ENCODE measurements at places on chromosomes 3 and 15.

DNA sequence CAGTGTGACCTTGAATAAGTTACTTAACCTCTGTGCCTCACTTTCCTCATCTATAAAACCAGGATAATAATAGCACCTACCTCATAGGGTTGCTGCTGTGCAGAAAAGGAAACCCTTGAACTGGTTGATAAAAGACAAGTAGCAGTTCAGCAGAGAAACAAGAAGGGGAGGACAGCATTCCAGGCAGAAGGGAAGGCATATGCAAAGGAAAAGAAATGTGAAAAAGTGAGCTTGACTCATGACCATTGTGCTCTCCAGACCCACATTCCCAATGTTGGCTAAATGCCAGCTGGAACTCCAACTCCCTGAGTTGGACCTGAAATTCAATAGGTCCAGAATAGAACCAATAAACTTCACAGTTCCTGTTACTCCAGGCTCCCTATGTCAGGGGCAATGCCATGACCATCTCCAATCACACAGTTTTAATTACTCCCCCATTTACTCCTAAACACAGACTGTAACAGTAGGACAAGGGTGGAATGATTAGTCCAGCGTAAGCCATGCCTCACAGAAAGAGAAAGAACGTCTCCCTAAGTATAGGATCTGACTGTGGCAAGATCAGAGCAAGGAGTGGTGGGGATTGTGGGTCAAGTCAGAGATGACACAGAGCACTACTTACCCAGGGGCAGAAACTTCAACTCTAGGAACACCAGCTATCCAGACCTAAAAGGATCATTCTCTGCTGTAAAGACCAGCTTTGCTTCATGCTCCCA is 26.9 kb downstream of the PRKAR2A start:
- DNase-seq: no peak

- DNase-seq: no peak
Measured at GRCh38 chr15:35098737-35099136, 13.6 kb upstream of the NANOGP8 start.

DNA sequence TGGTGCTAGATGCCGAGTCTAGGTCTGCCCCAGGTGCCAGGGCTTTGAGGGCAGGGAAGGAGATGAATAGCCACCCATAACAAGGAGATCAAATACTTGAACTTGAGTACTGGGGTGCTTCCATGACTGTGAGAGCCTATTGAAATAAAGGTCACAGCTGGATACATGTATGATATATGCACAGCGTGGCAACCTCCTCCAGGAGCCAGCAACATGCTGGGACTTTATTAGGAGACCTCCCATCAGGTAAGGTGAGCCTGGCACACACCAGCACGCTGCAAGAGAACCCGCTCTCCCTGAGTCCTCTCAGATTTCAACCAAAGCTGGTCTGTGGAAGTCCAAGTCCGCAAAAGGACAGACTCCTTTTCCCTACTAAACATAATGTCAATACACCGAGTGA is 10.5 kb upstream of the HES1 start:
- no peak for DNase-seq

DNA sequence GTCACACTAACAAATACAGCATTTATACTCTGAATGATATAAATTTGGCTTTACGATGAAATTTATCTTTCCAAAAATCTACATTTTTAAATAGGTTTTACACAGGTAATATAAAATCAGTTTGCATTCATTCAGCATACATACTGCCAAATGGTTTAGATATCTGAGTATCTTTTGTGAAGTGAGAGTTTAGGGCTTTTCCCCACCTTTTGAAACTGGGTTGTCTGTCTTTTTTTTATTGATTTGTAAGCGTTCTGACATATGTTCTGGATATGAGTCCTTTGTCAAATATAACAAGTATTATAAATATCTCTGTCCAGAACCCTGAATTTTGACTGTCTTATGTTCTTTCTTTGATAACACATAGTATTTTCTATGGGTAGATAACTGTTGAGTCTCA is 42.4 kb downstream of the GABPB1 start:
- DNase-seq: no peak

DNA sequence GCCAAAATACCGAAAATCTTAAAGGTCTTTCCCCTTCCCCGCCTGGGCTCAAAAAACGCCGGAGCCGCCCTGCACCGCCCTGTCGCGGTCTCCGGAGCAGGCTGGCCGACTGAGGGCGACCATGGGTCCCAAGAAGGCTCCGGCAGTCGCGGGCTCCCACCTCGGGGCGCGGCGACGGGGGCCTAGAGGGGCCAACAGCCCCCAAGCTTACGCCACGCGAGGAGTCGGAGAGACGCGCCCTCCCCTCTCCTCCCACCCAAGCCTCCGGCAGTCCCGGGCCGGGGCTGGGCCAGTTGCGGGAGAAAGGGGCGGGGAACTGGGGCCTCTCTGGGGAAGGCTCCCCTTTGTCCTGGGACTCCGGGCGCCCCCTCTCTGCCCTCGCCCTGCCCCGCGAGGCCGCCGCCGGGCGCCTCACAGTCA is 69.2 kb downstream of the GOLGA8B start:
- DNase-seq: no peak

- no peak for DNase-seq
Measured at GRCh38 chr3:48598323-48599076, 3.4 kb upstream of the COL7A1 start.

Measured in esophagus squamous epithelium (tissue), 5 donors.